ENCODE measurements at places on chromosomes 6 and 20. TPM values are rescaled to one million over a fixed set of nuclear protein-coding genes. Genes with fewer than 3 reads are reported as not detected.

DNA sequence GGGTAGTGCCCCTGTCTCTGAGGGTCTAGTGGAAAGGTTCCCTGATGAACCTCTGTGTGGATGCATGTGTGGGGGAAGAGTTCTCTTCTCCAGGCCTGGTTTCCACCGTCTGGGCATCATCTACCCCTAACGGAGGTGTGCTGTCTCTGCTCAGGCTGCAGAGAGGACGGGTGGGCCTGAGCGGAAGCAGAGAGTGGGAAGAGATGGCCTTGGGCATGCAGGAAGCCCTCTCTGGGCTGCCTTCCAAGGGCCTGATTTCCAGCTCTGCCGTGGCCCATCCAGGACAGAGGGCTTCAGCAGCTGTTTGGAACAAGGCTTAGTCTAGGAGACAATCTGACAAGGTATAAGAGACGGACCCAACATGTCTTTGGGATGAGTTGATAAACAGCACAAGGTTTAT, 220.1 kb upstream of the DTNBP1 start:
- DNase-seq: no peak
- no peak overlapping the region for H3K4me3 ChIP-seq
- no peaks in the 10 kb centered on the region for H3K36me3 ChIP-seq
- no peaks in the 10 kb centered on the region for H3K27me3 ChIP-seq

Gene ZFP57
- not detected for total RNA-seq

Gene C6orf58
- total RNA-seq: not detected

Gene LTB
- total RNA-seq: not detected

- no peak overlapping the region for H3K27ac ChIP-seq
- H3K27me3 ChIP-seq: no peaks in the 10 kb centered on the region
- peak; percentile 55 for DNase-seq
- no peaks in the 10 kb centered on the region for H3K36me3 ChIP-seq
Measured at GRCh38 chr6:5511954-5512353, 250.6 kb downstream of the FARS2 start.

GRCh38 chr20:1296922-1297321, 30.8 kb downstream of the SNPH start:
- no peak overlapping the region for H3K4me3 ChIP-seq
- peaks cover 14% of the 10 kb centered on the region for H3K4me1 ChIP-seq
- DNase-seq: no peak
- no peak overlapping the region for H3K27ac ChIP-seq
- 0 out of 2 replicates have a peak, but pooled peaks cover 3% of the 10 kb centered on the region for H3K36me3 ChIP-seq
- H3K27me3 ChIP-seq: no peaks in the 10 kb centered on the region

GRCh38 chr20:24634855-24635254, 165.4 kb downstream of the SYNDIG1 start:
- peak; percentile 86 for DNase-seq
- no peaks in the 10 kb centered on the region for H3K27me3 ChIP-seq
- H3K4me3 ChIP-seq: no peak overlapping the region

Gene SPATS1
- total RNA-seq: not detected

- DNase-seq: no peak
- no peaks in the 10 kb centered on the region for H3K4me1 ChIP-seq
- H3K27ac ChIP-seq: no peak within 1 kb of the TSS
- no peak within 1 kb of the TSS for H3K4me3 ChIP-seq
- H3K36me3 ChIP-seq: no peaks in the 10 kb centered on the region
Measured at GRCh38 chr6:31927242-31927862, at the start of gene C2. TSS of gene C2 (plus strand) at chr6:31927717. CDS start at chr6:31927753, 36 bp downstream.

- DNase-seq: peak; percentile 98
- peaks cover 88% of the 10 kb centered on the region for H3K4me1 ChIP-seq
- peak overlapping the region; percentile 1 for H3K4me3 ChIP-seq
- no peaks in the 10 kb centered on the region for H3K27me3 ChIP-seq
Measured at GRCh38 chr6:52517502-52518278, 59.2 kb downstream of the TRAM2 start.

- no peaks in the 10 kb centered on the region for H3K4me1 ChIP-seq
- no peak overlapping the region for H3K27ac ChIP-seq
- peaks cover 33% of the 10 kb centered on the region for H3K27me3 ChIP-seq
- DNase-seq: no peak
- H3K36me3 ChIP-seq: no peaks in the 10 kb centered on the region
Measured at GRCh38 chr6:34064675-34065074, 81.2 kb downstream of the GRM4 start.

GRCh38 chr20:7516621-7517111, 423.6 kb downstream of the HAO1 start:
- H3K27ac ChIP-seq: no peak overlapping the region
- H3K27me3 ChIP-seq: 0 out of 2 replicates have a peak, but pooled peaks cover 4% of the 10 kb centered on the region
- no peak overlapping the region for H3K4me3 ChIP-seq
- DNase-seq: no peak
- H3K4me1 ChIP-seq: no peaks in the 10 kb centered on the region
- H3K36me3 ChIP-seq: no peaks in the 10 kb centered on the region

- no peak for DNase-seq
- no peak overlapping the region for H3K27ac ChIP-seq
- H3K4me1 ChIP-seq: peaks cover 4% of the 10 kb centered on the region
- no peak overlapping the region for H3K4me3 ChIP-seq
- no peaks in the 10 kb centered on the region for H3K36me3 ChIP-seq
- no peaks in the 10 kb centered on the region for H3K27me3 ChIP-seq
Measured at GRCh38 chr6:38234934-38235682, 404.6 kb downstream of the BTBD9 start.

GRCh38 chr6:137970368-137970767, 103.3 kb downstream of the TNFAIP3 start:
- no peak for DNase-seq
- H3K27me3 ChIP-seq: no peaks in the 10 kb centered on the region
- H3K27ac ChIP-seq: no peak overlapping the region
- H3K4me1 ChIP-seq: no peaks in the 10 kb centered on the region
- no peak overlapping the region for H3K4me3 ChIP-seq

DNA sequence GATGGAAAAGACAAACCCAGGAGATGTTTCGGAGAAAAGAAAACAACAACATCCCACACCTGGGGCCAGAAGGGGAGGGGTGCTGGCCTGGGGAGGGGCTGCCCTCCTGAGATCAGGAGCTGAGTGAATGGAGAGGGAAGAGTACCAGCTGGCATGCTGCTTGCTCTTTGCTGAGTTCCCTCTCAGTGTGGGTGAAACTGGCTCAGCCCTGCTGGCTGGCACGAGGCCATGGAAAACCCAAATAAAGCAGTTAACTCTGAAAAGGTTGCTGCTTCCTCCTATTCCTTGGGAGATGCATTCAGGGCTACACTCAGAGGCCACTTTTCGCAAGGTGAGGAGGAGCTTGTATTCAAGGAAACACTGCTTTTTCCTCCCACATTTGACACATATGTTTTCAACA, 8.0 kb upstream of the KCNK16 start:
- no peak overlapping the region for H3K4me3 ChIP-seq
- H3K4me1 ChIP-seq: no peaks in the 10 kb centered on the region
- DNase-seq: no peak
- H3K27me3 ChIP-seq: no peaks in the 10 kb centered on the region
- H3K27ac ChIP-seq: no peak overlapping the region

GRCh38 chr6:115514656-115515055, 546.0 kb downstream of the FRK start:
- no peaks in the 10 kb centered on the region for H3K27me3 ChIP-seq
- no peak overlapping the region for H3K27ac ChIP-seq
- no peaks in the 10 kb centered on the region for H3K36me3 ChIP-seq
- DNase-seq: no peak

DNA sequence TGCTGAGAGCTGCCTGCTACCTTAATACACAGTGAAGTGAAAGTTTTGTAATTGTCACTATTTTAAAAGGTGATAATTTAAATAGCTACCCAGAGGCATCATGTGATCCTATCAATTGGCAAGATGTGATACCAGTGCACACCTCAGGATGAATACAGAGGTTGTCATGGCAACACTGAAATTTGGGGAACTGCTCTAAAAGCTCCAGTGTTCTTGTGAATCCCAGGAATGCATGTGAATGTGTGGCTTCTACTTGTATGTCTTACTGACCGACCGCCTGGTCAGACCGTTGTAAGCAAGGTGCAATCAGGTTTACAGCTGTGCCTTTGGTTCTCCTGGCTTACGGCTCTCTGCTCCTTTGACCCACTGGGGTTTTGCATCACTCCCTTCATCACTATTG, 146.3 kb upstream of the GJE1 start:
- no peak overlapping the region for H3K4me3 ChIP-seq
- H3K27ac ChIP-seq: no peak overlapping the region
- peaks cover 4% of the 10 kb centered on the region for H3K4me1 ChIP-seq
- DNase-seq: no peak
- H3K36me3 ChIP-seq: no peaks in the 10 kb centered on the region

DNA sequence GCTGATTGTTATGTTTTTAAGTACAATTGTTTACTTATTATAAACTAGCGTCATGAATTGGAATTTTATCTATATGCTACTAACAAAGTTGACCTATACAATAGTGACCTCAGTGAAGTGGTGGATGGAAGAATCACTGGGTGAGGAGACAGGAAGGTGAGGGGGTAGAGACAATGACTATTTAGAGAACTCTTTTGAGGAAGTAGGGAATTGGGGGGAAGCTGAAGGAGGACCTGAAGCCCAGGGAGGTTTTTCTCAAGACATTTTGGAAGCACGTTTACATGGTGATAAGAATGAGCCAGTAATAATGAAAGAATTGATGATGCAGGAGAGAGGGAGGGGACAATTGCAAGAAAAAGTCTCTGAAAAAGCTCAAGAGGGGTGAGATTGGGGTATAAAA, 96.4 kb downstream of the RPS12 start:
- H3K27ac ChIP-seq: no peak overlapping the region
- H3K36me3 ChIP-seq: no peaks in the 10 kb centered on the region
- H3K4me3 ChIP-seq: no peak overlapping the region
- no peaks in the 10 kb centered on the region for H3K4me1 ChIP-seq
- no peak for DNase-seq

Gene E2F1
- 63.9 TPM for total RNA-seq

Data from SJSA1 (cell line).